Left ventricle myocardium superior (tissue), 1 donor: ENCODE measurements at places on chromosomes 4 and X.

DNA sequence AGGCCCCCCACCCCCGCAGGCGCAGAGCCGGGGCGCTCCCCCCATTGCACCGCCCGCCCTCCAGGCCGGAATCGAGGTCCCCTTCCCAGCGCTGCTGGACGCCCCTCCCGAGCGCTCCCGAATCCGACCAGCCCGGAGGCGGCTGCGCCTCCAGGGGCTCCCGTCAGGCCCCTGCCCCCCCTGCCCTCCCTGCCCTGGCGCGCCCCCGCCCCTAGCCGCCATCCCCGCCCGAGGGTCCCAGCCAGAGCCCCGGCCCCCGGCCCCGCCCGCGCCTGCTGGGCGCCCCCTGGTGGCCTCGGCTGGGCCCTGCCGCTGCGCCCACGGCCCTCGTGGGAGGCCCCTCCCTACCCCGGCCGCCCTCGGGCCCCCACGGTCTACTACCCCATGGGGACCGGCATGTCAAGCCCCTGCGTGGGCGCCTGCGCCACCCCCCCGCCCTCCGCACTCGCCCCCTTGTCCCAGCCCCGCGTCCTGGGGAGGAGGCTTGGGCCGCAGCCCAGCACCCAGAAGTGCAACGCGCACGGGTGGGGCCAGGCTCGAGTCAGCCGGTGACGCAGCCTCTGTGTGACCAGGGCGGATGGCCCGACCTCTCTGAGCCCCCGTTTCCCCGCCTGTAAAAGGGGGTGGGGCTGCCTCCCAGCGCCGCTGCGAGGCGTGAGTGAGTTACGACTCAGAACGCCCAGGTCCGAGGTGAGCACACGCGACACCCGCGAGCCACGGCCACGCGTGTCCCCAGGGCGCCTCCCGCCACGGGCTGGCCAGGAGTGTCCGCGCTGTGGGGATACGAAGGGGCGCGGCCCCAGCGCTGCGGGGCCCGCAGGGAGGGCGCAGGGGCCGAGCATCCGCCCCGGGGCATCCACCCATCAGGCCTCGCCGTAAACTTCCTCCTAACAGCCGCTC lies 104.9 kb downstream of the FAM53A start:
- peak; percentile 91 for DNase-seq

- no peak for DNase-seq
Observed at GRCh38 chrX:154082396-154083125, 15.0 kb downstream of the MECP2 start.

GRCh38 chr4:80422727-80423404 lies 87.3 kb downstream of the CFAP299 start:
- no peak for DNase-seq

GRCh38 chrX:149818652-149819051 lies 36.9 kb downstream of the MAGEA9 start:
- no peak for DNase-seq

DNA sequence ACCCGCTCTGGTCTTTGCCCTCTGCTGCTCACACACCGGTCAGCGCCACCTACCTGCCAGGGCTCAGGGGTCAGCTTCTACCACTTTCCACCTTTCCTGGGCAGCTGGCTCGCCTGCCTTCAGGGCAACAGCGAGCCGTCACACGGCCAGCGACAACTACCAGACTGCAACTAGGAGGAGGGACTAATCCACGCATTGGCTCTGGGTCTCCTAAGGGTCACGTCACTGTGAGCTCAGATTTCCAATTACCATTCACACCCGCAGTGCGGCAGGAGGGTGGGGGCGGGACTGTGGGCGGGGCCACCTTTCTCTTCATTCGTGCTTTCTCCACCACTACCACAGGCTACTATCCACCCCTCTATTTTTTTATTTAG lies at the start of gene BEX5:
Gene BEX5, minus strand, starts transcription at position 172 of the 374 bp plus-strand sequence. CDS start 1,712 bp downstream, outside the sequence.
- DNase-seq, result peak; percentile 32

GRCh38 chr4:43339435-43339834 lies 446.9 kb downstream of the GRXCR1 start:
- DNase-seq, result no peak
